ENCODE measurements at places on chromosomes 5 and 9.
A peak's percentile ranks its signal among the peaks of the same experiment; 100 is the strongest.

DNA sequence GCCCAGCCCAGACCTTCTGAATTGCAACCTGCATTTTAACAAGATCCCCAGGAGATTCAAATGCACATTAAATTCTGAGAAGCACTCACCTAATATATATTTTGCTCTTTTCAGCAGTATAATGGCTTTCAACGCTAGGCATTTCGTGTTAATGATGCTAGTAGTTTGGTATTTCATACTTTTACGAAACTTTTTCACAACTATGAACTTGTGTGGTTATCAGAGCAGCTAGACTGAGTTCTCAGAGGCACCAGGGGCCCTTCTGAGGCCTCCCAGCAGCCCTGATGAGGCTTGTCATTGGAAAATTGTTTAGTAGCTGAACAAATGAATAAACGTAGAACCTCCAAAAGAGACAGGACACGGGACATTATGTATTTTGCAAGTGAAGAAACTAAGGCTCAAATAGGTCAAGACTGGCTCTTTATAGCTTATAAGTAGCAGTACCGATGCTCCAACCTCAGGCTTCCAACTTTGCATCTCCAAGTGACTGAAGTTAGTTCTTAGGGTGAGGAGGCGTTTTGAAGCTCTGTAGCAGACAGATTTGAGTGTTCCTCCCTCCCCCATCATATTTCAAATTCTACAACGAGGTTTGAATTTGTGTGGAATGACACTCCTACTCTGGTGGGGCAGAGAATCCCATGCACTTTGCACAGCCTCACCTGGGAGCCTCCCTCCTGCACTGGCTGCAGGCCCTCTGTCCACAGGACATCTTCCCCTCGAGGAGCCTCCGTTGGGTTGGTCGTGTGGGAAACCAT lies 121.1 kb upstream of the SLC25A48 start:
- DNase-seq: no peak

DNA sequence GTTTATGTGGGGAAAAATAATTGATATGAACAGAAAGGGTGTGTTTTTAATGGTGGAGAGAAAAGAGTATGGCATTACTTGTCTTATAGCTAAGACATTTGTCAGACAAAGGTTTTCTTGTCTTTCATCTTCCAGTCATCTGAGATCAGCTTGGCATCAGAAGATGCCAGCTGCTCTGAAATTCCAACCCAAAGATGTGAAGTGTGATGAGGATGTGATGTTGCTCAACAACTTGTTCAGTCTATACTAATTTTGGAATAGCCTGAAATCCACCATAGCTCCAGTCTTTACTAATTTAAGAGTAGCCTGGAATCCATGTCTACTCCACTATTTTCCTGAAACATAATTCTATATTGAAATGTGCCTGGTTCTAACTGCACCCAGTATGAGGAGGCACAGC lies 182.3 kb downstream of the CFAP90 start:
- DNase-seq: no peak

DNA sequence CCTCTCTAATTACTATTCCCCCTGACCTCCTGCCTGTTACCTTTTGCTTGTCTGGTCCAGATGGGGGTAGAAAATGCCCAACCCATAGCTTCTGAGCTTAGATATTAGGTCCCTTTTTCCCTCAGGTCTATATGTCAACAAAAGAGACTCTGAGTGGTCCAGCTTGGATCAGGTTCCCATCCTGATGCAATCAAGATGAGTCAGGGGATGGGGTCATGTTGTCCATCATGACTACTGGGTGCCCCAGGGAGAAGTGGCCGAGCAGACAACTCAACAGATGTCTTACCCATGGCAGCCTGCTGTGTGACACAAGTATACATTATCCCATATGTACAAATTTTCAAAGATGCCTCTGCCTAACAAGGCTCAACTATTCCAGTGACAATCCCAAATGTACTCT lies 9.1 kb upstream of the ANKH start:
- DNase-seq: no peak

GRCh38 chr9:13480693-13481092 lies 201.2 kb upstream of the MPDZ start:
- peak; percentile 8 for DNase-seq

GRCh38 chr5:158976035-158976434 lies 123.7 kb downstream of the EBF1 start:
- peak; percentile 75 for DNase-seq

- DNase-seq: no peak
Measured at GRCh38 chr5:134527156-134527960, 1.9 kb downstream of the JADE2 start.

DNA sequence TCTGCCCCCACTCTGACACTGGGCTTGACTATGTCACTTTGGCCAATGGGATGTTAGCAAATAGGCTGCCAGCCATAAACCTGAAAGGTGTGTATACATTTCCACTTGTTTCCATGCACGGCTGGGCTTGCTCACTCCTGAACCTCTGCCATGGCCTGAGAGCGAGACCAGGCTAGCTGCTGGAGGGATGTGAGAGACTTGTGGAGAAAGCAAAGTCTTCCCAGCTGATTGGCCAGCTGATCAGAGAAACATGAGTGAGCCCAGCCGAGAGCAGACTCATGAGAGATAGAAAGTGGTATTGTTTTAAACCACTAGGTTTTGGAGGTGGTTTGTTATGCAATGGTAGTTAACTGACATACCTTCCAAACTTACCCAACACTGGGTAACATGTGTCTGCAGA lies 13.9 kb downstream of the FAM193B start:
- DNase-seq: no peak

- DNase-seq: peak; percentile 50
Measured at GRCh38 chr5:74575741-74576538, 64.6 kb downstream of the ENC1 start.

GRCh38 chr5:113373426-113373825 lies 61.4 kb downstream of the TSSK1B start:
- DNase-seq: no peak

DNA sequence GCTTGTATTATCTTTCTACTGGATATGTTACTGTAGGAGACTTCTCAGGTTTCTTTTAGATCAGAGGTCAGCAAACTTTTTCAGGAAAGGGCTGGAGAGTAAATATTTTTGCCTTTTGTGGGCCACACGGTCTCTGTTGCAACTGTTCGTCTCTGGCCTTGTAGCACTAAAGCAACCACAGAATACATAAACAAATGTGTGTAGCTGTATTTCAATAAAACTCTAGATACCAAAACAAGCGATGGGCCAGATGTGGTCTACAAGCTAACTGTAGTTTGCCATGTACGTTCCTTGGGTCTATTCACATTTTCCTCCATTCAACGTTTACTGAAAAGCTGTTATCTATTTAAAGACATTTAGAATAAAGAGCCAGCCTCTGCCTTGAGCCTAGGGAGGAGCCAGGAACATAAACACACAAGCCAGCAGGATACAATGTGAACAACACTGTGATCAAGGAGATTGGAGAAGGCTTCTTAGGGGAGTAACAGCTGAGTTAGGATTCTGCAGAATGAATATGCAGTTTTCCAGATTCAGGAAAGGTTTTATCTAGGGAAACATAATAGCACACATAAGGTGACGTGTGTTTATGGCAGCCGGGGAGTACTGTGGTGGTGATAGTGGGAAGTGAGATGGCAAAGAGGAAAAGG lies 33.0 kb upstream of the HOMER1 start:
- peak; percentile 13 for DNase-seq

- no peak for DNase-seq
Measured at GRCh38 chr5:90095292-90096060, 314.1 kb downstream of the CETN3 start.

DNA sequence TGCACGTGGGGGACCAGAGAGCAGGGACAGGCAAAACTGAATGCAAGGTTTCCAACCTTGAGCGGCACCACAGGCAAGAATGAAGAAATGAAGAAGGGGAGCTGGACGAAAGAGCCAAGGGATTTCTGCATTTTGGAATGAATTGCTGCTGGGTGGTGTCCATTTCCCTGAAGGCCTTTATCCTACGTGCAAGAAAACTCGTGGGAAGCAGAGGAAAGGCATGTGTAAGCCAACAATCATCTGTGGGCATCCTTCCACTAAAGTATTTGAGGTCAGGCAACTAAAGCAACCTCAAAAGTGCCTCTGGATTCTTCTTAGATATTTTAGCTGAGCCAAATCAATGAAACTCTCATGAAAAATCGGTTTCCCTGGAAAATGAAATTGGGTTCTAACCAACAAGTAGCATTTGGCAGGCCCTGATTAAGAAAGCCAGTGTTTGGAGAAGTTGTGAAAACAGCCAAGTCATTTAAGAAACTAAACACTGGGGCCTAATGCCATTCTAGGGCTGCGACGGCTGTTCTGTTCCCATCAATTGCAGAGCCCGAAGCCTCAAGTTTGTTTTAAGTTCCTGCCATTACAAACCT lies 4.7 kb upstream of the TGFBI start:
- peak; percentile 99 for DNase-seq

- DNase-seq: no peak
Measured at GRCh38 chr5:95786821-95787418, 35.6 kb downstream of the GLRX start.

- no peak for DNase-seq
Measured at GRCh38 chr5:39716532-39717028, 291.8 kb upstream of the DAB2 start.

DNA sequence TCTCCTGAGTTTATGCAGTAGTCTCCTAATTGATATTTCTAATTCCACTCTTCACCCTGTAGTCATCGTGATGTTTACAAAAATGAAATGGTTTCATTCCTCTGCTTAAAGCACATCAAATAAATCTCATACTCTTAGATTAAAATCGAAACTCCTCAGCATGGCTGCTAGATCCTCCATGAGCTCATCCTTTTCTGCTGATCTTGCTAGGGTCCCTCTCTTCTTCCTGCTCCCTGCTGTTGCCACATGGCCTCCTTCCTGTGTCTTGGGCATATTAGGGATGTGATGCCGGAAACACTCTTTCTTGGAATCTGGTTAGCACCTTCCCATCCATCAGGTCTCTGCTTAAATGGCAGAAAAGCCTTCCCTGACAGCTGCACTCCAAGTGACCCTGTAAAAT lies 59.5 kb upstream of the MEGF10 start:
- no peak for DNase-seq

DNA sequence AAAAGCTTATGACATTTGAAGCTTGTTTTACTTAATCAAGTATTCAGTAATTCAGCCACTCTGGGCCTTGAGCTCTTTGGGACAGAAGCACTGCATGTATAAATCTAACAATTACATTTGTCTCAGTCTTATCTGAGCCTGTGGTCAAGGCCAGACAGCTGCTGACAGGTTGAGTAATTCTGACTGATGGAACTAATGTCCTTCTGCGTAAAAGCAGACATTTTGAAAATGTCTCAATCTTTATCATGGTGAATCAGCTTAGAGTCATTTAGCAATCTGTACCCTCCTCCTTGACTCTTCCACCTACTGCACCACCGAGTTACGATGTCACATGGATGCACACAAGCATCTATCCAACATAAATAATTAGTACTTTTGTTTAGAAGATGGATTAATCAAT lies 400.0 kb downstream of the ARRDC3 start:
- DNase-seq: no peak

GRCh38 chr9:33011831-33012230 lies 10.4 kb upstream of the APTX start:
- DNase-seq: no peak

DNA sequence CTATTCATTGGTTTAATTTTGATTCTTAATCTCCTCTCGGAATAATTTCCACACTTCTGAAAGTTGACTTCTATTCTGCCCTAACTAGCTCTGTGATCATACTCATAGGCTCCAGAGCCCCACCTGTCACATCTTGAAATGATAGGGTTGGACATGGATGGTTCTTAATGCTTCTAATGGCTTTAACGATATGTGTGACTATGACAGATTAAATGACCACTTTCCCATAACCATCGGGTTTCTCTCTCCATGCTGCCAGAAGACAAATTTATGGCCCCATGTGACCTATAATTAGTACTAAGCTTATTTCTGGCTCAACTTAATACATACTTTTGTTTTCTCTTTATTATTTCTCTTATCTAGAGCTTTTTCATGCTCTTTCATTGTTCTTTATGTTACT lies 251.1 kb upstream of the TUT7 start:
- DNase-seq: no peak

- no peak for DNase-seq
Measured at GRCh38 chr5:160824301-160825001, 27.6 kb downstream of the ATP10B start.

DNA sequence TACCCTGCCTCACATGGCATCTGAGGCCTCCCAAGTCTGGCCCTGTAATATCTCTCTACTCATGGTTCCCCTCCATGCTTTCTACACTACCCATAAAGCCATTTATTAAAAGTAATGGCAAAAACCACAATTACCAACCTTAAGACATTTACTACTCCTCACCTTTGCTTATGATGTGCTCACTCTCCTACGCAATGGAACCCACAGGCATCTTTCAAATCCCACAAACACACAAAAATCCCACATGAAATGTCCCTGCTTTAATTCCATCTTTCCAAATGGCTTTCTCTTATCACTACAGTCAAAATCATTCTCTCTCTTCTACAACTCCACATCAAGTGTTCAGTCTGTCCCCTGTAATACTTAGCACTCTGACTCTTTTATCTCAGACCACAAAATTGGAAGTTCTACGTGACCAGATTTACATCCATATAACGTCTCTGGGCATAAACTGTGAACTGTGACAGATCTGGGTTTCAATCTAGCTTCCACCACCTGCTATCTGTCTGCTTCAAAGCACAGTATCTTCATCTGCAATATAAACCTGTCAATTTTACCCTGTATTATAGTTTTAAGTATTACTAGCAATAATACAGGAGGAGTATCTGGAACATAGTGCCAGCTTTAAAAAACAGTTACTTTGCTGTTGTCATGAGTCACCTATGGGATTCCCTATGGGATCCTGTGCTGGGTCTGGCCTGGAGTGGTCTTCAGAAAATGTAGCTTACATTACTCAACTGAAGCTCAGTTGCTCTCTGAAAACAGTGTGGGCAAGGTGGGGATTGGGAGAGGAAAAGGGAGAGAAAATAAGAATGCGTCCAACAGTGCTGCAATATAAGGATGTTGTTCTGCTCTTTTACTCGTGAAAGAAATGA lies 137.1 kb upstream of the TRIM32 start:
- no peak for DNase-seq

DNA sequence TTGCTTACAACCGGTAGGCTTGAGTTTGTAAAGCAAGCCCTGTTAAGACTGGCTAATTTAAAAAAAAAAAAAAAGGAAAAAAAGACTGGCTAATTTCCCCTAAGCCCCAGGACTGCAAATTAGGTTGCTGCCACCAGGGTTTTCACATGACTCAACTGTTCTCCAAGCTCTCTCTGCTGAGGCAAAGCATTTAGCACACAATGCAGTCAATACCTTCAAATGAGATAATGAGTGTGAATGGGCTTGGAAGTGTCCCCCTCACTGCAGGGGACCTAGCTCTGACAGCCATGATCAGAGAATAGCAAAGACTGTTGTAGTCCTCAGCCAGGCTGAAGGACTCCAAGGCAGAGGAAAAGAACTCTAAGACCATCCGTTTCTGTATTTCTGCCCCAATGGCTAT lies 42.8 kb upstream of the ZSWIM6 start:
- no peak for DNase-seq

DNA sequence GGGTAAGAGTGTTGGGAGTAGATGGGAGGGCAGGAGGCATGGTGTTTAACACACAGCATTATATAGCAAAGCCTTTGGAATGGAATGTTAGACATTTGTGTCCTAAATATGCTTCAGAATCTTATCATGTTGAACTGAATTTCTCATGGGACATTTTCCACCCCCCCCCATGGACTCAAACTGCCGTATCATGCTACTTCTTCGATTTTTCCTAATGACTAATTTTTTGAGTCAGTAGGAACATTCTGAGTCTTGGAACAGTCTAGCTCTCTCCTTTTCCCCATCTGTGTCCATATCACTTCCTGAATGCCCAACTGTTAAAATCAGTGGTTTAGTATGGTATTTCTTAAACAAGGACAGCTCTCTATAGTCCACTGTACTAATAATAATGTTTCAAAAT lies 380.6 kb downstream of the TLE4 start:
- DNase-seq: peak; percentile 3

- no peak for DNase-seq
Measured at GRCh38 chr9:81116340-81117137, 572.8 kb downstream of the TLE1 start.
